ENCODE measurements at places on chromosomes 7 and 10.
A peak's percentile ranks its signal among the peaks of the same experiment; 100 is the strongest.

DNA sequence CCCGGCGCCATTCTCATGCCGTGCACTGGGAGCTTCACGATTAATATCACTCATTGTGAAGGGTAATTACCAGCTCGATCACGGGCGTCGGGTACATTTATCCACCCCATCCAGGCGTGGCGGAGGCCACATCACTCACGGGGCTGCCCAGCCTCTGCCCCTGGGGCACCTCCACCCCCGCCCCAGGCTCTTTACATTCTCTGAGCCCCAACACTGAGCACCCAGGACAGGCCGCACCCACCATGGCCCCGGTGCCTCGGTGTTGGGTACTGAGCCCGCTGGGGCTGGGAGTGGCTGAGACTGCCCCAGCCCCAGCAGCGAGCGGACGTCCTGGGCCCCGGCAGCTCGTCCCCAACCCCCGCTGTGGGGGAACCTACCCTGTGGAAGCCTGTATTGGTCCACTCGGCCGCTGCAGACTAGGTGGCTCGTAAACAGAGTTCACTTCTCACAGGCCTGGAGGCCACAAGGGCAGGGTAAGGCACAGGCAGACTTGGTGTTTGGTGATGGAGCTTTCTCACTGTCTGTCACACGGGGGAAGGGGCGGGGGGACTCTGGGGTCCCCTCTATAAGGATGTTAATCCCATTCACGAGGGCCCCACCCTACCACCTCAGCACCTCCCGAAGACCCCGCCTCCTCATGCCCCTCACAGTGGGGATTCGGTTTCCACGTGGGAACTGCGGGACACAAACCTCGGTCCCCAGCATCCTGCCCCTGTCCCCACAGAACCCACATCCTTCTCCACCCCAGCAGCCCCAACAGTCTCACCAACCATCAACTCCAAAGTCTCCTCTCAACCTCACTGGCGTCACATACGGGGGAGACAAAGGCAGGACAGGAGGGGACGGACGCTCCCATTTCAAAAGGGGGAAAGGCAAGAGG, 184.1 kb downstream of the ELFN1 start:
- DNase-seq: no peak

DNA sequence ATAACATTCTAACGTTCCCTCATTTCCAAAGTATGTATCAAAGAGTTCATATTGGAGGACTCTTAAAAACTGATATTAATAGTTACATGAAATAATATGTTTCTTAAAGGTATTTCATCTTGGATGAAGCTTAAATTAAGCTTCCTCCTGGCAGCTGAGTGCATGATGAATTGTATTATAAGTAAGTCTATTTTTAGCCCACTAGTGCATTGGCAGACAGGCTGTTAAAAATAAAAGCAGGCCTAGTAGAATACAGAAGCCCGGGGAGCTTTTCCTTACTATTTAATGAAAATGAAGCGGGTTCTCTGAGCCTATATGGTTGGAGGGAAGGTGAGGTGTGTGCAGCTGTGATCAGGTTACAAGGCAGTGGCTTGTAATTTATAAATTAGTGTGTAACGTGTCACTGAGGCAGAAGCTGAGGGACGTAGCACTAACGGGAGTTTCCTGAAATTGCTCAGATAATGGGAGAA, 130.7 kb upstream of the KMT2E start:
- DNase-seq: no peak

GRCh38 chr10:63520500-63521415, at the start of gene REEP3:
REEP3 (plus strand) TSS chr10:63521401; CDS start chr10:63521546, 145 bp downstream.
- peak; percentile 14 for DNase-seq

DNA sequence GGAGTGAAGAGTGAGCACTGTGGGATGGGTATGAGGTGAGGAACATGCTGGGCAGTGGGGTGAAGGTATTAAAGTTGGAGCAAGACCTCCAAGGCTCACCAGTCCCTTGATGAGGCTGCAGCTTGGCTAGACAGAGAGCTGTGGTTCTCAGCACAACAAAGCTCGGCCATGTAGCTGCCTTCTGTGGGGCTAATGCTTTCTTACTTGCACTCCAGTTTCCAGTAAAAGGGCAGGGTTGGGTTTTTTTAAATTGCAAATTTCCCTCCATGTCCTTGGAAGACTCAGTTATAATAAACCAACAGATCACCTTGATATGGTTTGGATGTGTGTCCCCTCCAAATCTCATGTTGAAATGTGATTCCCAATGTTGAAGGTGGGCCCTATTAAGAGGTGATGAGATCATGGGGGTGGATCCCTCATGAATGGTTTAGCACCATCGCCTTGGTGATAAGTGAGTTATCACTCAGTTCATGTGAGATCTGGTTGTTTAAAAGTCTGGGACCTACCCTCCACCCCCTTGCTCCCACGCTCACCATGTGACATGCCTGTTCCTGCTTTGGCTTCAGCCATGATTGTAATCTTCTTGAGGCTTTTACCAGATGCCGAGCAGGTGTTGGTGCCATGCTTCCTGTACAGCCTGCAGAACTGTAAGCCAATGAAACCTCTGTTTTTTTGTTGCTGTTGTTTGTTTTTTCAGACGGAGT, 55.9 kb downstream of the ATXN7L1 start:
- DNase-seq: no peak

GRCh38 chr10:104406715-104407650, 53.4 kb downstream of the CFAP58 start:
- DNase-seq: no peak

GRCh38 chr7:98875501-98875900, 2.8 kb upstream of the TRRAP start:
- DNase-seq: no peak

DNA sequence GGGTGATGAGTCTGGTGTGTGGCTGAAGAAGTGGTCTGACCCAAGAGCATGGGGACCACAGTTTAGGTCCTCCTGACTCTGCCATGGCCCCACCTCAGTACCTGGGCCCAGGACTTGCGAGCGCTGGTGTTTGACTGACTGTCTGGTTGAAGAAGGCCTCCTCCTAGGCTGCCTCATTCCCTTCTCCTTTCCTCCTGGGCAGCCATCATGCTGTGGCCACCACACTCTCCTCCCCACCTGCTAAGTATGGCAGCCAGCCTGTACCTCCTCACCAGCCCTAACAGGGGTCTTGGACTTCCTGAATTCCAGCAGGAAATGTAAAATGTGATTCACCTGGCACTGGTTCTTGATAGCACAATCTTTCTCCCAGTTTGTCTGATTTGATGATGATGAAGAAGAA, 156.8 kb upstream of the GPR26 start:
- DNase-seq: no peak

- DNase-seq: no peak
These were observed 87.1 kb downstream of the SLC16A9 start for GRCh38 chr10:59622320-59623132.

DNA sequence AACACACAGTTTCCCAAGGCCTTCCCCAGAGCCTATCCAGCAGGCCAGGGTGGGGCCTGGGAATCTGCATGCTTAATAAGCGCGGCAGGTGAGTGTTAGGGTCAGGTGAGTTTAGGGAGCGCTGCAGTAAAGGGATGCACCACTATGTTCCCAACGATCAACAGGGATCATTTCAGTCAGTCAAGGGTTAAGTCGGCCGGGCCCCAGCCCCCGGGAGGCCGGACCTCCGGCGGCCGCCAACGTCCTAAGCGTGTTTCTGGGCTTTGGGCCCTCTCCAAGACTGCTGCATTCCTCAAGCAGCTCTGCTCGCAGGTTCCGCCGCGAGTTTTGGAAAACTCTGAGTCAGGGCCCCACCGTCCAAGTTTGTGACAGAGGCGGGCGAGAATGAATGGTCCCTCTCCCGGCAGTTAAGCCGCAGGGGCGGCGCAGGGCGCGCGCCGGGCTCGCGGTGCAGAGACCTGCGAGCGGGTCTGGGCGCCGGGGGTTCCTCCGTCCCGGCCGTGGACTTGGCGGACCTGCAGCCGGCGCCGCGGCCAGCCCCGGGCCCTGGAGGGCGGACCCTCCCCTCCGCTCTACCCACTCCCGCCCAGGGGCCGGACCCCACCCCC, 81.6 kb downstream of the ARHGAP22 start:
- DNase-seq: no peak

DNA sequence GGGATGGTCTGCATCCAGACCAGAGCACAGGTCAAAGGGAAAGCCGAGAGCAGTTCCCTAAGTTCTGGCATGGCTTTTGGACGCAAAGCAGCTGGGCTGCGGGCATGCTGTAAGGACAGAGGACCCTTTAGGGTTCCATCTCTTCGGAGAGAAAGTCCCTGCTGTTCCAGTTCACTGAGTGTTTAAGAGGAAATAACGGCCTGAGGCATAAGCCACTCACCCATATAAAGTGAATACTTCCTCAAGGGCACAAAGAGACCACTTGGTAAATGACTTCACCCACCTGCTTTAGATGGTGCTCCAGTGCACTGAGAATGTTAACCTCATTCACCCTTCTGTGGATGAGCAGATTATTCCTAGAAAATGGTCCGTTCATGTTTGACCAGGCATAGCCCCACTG, 586.7 kb upstream of the GALNT17 start:
- DNase-seq: no peak

DNA sequence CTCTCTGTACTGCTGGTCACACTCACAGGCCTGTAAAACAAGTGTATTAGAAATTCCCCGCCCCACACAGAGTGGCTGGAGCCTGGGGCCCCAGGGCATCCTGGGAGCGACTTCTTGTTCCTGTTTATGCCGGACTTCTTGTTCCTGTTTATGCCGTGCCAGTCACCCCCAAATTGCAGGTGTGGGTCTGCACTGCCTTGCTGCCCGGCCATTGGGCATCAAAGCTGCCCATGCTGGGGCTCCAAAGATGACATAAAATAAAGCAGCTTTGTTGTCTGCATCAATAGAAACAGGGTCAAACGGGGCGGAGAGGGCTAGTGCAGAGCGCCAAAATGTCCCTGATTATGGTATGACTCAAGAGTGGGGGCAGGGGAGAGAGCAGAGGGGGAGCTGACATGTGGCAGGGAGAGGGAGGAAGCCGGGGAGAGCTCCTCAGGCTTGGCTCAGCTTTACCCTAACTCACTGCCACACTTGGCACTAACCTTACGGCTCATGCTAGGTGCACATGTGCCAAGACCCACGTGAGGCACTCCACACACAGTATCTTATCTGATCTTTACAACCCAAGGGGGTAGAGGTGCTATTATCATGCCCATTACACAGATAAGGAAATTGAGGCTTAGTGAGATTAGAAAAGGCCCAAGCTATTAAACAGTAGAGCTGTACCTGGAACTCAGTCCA, 98.4 kb downstream of the PIP4K2A start:
- DNase-seq: no peak

GRCh38 chr10:101967713-101968112, 88.3 kb downstream of the ARMH3 start:
- no peak for DNase-seq

GRCh38 chr7:34672430-34672829, 14.4 kb downstream of the NPSR1 start:
- DNase-seq: no peak

DNA sequence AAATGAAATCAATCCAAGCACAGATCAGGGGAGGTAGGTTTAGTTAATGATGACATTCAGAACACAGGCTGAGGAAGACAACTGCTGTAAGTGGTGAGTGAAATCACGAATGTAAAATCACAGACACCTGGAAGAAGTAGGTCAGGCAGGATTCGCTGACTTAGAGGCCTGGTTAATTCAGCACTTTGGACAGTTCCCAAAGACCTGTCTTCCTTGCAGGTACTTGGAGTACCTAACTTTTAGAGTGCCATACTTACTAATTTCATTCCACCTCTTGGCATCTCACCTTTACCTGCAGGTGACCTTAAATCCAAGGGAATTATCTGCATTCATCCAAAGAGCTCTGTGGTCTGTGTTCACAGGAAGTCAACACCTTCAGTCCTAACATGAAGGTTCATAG, 822.3 kb downstream of the PHTF2 start:
- no peak for DNase-seq

GRCh38 chr7:96090756-96091155, 231.1 kb downstream of the SLC25A13 start:
- no peak for DNase-seq

GRCh38 chr7:152637161-152637560, 38.8 kb downstream of the XRCC2 start:
- no peak for DNase-seq

GRCh38 chr10:91380873-91381256, 29.3 kb upstream of the HECTD2 start:
- DNase-seq: no peak

- DNase-seq: peak; percentile 12
These were observed 95.8 kb downstream of the HIP1 start for GRCh38 chr7:75642810-75643486.

DNA sequence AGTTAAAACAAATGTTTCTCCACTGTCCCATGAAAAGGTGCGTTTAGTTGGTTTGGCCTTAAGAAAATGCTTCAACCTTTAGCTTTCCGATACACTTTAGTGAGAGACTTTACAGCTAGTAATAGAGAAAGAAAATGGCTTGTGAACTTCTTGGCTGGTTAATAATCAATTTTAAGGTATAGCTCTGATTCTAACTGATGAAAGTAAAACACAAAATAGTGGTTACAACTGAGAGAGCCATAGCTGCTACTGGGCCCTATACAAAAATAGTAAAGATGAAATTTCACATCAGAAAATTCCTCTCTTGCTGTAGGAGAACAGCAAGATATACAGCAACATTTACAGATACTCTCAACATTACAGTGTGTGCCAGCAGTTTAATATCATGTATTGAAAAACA, 371.4 kb downstream of the PHTF2 start:
- no peak for DNase-seq

- no peak for DNase-seq
These were observed 639.4 kb downstream of the CALN1 start for GRCh38 chr7:71772779-71773178.

DNA sequence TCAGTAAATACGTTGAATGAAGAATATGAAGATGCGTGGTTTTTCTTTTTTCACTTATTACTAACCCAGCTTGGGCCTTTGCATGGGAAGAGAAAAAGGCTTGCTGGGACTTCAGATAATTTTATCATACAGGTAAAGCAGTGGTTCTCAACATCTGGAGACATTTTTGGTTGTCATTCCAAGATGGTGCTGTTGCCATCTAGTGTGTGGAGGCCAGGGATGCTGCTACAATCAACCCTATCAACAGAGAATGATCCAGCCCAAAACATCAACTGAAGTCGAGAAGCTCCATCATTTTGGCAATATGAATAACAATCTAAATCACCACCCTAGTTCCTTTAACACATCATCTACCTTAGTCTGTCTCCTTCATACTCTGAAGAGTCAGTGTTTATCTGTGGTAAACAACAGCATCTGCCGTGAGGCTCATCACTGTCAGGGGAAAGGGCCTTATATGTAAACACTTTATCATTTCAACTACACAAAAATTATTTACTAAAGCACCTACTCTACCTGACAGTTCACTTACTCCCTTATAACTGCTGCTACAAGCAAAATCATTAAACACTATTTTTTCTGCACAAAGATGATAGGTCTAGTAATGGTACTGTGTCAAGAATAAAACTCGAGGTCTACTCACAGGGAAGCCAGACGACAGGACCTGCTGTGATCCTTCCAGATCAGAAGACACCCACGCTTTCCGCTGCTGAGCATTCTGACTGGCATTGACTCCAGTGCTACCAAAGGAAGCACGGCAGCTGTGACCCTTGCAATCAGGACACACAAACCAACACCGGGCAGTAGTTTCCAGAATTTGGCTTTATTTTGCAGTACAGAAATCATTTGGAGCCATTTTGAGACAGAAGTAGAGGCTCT, 48.6 kb downstream of the GDI2 start:
- DNase-seq: no peak
